Stimulated activated CD8-positive, alpha-beta memory T cell treated with anti-CD3 and anti-CD28 coated beads, Interleukin-4, amount 100 ng/mL, for 48 hours (primary cell): ENCODE measurements at places on chromosomes 1 and 21.

- no peak for DNase-seq
These were observed 25.5 kb upstream of the CITED4 start for GRCh38 chr1:40887652-40888051.

- DNase-seq, result no peak
These were observed 26.4 kb upstream of the BTG2 start for GRCh38 chr1:203278885-203279406.

- DNase-seq, result no peak
These were observed 35.9 kb downstream of the CD46 start for GRCh38 chr1:207787776-207788175.

- DNase-seq, result no peak
These were observed 36.7 kb downstream of the CHD5 start for GRCh38 chr1:6143395-6143794.

DNA sequence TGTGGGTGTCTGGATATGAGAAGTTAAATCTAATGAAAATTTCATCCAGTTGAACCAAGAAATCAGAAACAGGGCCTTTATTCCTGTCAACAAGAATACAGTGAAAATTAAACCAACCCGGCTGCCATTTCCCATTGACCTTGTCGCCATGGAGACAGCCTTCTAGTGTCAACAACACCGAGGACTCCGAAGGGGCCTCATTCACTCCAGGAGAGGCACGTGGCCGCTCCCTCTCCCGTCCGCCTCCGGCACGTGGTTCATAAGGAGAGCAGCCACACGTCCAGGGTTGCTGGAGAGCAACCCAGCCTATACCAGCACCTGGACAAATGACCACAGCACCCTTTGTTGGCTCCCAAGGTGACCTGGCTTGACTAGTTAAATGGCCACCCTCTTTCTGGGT lies 120.3 kb upstream of the VAMP3 start:
- DNase-seq, result no peak

- no peak for DNase-seq
These were observed 63.8 kb downstream of the FBXO2 start for GRCh38 chr1:11590395-11590794.

- DNase-seq, result no peak
These were observed 65.0 kb downstream of the RGS5 start for GRCh38 chr1:163137556-163138265.

- no peak for DNase-seq
These were observed 49.6 kb downstream of the AK4 start for GRCh38 chr1:65197636-65198035.

- DNase-seq, result no peak
These were observed 46.4 kb downstream of the ELF3 start for GRCh38 chr1:202056644-202057334.

GRCh38 chr1:210691039-210691610 lies 362.4 kb downstream of the HHAT start:
- DNase-seq, result no peak
